ENCODE measurements at places on chromosomes 16 and 17. TPM values are rescaled to one million over a fixed set of nuclear protein-coding genes. Genes with fewer than 3 reads are reported as not detected.

DNA sequence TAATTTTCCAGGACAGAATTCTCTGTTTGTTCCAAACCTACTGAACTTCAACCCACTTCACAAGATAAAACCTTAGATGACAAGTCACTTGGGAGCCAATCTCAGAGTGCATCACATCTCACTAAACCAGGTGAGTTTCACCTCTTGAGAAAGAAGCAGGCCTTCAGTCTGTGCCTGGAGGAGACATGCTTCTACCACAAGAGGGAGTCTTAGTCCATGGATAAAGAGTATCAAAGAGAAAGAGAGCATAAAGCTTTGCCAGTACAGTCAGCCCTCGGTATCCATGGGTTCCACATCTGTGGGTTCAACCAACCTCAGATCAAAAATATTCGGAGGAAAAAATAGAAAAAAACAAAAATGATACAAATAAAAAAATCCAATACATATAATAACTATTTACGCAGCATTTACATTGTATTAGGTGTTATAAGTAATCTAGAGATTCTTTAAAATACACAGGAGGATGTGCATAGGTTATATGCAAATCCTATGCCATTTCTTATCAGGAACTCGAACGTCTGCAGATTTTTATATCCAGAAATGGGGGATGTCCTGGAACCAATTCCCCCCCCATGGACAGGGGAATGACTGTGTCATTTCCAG lies 37.7 kb downstream of the DUSP14 start:
- H3K4me1 ChIP-seq = peaks cover 17% of the 10 kb centered on the region
- no peak for DNase-seq
- no peak overlapping the region for H3K4me3 ChIP-seq
- H3K27me3 ChIP-seq = no peaks in the 10 kb centered on the region

- H3K4me1 ChIP-seq = no peaks in the 10 kb centered on the region
- H3K27me3 ChIP-seq = peaks cover 11% of the 10 kb centered on the region
- DNase-seq = no peak
- no peak overlapping the region for H3K27ac ChIP-seq
- H3K36me3 ChIP-seq = no peaks in the 10 kb centered on the region
- H3K4me3 ChIP-seq = no peak overlapping the region
Observed at GRCh38 chr17:16918443-16918842, 53.5 kb downstream of the TNFRSF13B start.

Gene CCL15
- total RNA-seq = not detected

Gene CDH15
- total RNA-seq = not detected

DNA sequence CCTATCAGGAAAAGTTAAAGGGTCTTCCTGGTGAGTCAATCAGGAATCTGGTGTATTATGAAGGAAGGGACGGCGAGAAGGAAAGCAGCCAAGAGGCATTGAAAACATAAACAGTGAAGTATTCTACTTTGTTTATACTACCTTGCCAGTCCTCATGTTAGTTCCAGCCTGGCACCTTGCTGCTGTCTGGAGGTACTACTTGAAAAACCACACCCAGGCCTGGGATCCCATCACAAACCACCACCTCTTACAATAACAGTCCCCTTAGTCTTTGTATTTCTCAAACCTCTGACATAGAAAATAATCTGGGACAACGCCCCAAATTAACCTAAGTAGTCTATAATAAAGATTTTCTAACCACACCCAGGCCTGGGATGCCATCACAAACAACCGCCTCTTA lies 676.7 kb upstream of the SOX9 start:
- H3K4me1 ChIP-seq = no peaks in the 10 kb centered on the region
- H3K27me3 ChIP-seq = no peaks in the 10 kb centered on the region
- H3K4me3 ChIP-seq = no peak overlapping the region
- no peak overlapping the region for H3K27ac ChIP-seq

Gene TNS4
- total RNA-seq = 0.77 TPM

DNA sequence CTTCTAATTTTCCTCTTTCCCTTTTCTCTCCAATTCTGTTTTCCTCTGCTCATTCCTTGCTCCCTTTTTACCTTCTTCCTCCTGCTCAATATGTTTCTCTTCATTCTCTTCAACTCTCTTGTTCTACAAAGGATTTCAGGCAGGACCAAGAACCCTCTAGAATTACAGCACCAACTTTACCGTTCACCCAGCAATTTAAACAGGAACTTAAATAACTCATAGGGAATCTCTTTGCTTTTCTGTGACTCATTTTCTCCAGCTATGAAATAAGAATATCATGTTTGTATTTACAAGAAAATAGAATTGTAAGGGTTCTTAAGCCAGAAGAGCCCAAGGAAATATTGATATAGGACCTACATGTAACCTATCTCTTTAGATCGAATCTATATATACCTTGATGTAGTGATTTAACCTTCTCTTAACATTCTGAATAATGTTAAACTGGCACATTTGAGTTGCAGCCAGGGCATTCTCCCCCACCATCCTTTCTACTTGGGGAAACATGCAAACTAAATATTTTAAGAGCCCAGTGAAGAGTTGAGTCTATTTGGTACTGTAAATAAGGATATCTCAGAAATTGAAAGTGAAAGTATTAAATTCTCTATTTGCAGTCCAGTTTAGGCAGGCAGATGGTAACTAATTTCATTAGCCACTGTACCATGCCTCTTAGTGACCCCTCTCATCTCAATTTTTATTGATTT lies 137.0 kb downstream of the ANKFN1 start:
- no peaks in the 10 kb centered on the region for H3K27me3 ChIP-seq
- no peak for DNase-seq
- peak overlapping the region; percentile 3 for H3K27ac ChIP-seq
- no peaks in the 10 kb centered on the region for H3K36me3 ChIP-seq
- peak overlapping the region; percentile 43 for H3K4me3 ChIP-seq

GRCh38 chr16:89366561-89367537 lies 123.5 kb downstream of the ANKRD11 start:
- no peaks in the 10 kb centered on the region for H3K36me3 ChIP-seq
- peak overlapping the region; percentile 87 for H3K27ac ChIP-seq
- H3K4me3 ChIP-seq = no peak overlapping the region
- peaks cover 69% of the 10 kb centered on the region for H3K4me1 ChIP-seq

- peaks cover 3% of the 10 kb centered on the region for H3K4me1 ChIP-seq
- H3K36me3 ChIP-seq = no peaks in the 10 kb centered on the region
- H3K27me3 ChIP-seq = no peaks in the 10 kb centered on the region
Observed at GRCh38 chr17:18117982-18118975, 9.7 kb downstream of the MYO15A start.

GRCh38 chr17:44970136-44970741 lies 2.1 kb upstream of the C1QL1 start:
- peaks cover 61% of the 10 kb centered on the region for H3K27me3 ChIP-seq
- peak overlapping the region; percentile 89 for H3K4me3 ChIP-seq
- DNase-seq = no peak
- H3K27ac ChIP-seq = no peak overlapping the region

DNA sequence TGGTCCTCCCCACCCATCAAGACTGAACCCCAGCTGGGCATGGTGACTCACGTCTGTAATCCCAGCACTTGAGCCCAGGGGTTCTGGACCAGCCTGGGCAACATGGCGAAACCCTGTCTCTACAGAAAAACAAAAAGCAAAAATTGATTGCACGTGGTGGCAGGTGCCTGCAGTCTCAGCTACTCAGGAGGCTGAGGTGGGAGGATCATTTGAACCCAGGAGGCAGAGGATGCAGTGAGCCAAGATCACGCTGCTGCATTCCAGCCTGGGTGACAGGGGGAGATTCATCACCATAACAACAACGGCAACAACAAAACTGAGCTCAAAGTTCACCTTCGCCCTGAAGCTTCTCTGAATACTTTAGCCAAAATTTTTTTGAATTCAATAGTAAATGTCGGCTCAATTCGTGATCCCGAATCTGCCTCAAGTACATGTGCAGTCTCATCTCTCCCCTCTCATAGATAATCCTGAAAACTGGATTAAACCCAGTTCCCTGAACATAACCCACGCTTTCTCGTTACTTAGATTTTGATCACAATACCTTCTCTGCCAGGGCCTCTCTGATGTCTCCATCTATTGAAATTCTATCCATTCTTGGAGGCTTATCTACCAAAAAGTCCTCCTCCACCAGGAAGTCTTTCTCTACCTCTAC lies 13.5 kb upstream of the MYH10 start:
- H3K4me1 ChIP-seq = no peaks in the 10 kb centered on the region
- H3K4me3 ChIP-seq = no peak overlapping the region
- H3K27me3 ChIP-seq = peaks cover 46% of the 10 kb centered on the region
- no peak for DNase-seq
- H3K36me3 ChIP-seq = peaks cover 2% of the 10 kb centered on the region
- no peak overlapping the region for H3K27ac ChIP-seq

DNA sequence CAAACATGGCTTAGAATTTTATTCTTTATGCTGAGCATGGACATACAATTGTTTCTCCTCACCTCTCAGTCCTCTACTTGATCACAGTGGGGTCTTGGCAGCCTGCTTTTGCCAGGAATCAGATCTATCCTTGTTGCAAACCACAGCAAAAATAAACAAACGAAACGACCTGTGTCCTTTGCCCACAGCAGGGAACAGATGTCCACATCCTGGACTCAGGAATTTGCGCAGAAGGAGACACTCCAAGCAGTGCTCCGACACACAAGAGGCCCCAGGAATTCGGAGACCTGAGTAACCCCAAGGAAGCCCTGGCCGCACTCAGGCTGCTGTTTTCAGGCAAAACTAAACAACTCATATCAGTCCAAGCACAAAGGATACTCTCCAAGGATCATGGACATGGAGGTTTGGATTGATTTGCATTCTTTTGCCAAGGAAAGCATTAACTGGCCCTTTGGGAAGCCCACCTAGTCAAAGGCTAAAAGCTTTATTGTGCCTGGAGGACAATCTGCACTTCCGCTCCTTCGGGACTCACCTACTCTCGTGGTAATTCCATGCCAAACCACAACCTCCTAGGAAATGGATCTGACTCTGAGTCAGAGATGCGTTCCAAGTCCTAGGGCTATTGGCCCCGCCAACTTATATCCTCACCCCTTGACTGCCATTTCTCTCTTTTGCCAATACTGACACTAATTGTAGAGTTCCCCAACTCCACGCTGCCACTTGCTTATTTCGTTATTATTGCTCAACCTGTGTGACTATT lies 271.1 kb upstream of the CDH11 start:
- no peak overlapping the region for H3K4me3 ChIP-seq
- no peak overlapping the region for H3K27ac ChIP-seq
- no peaks in the 10 kb centered on the region for H3K27me3 ChIP-seq
- no peak for DNase-seq
- no peaks in the 10 kb centered on the region for H3K4me1 ChIP-seq

- DNase-seq = no peak
- H3K4me3 ChIP-seq = no peak overlapping the region
- H3K27me3 ChIP-seq = no peaks in the 10 kb centered on the region
- H3K27ac ChIP-seq = no peak overlapping the region
- H3K36me3 ChIP-seq = no peaks in the 10 kb centered on the region
Observed at GRCh38 chr17:78322327-78322857, 37.5 kb downstream of the SOCS3 start.
